Right renal pelvis (tissue), 4 donors: ENCODE measurements at places on chromosomes 6 and 20. TPM values are rescaled to one million over a fixed set of nuclear protein-coding genes. Genes with fewer than 3 reads are reported as not detected.

The ARG1 gene
- 0.83 TPM for polyA plus RNA-seq

The ZBTB9 gene
- polyA plus RNA-seq, result 16.5 TPM

The SERINC1 gene
- polyA plus RNA-seq, result 233 TPM

- no peak for DNase-seq
These were observed 121.0 kb upstream of the PRDM1 start for GRCh38 chr6:105964979-105965760.

- DNase-seq, result no peak
These were observed 77.2 kb downstream of the TMEM242 start for GRCh38 chr6:157246048-157246630.
